NCI-H524 treated with DMSO at 0.1 percent for 48 hours (cell line): ENCODE measurements at places on chromosomes 3 and 15.

- no peak for DNase-seq
Observed at GRCh38 chr15:95630683-95631082, 699.8 kb upstream of the NR2F2 start.

GRCh38 chr3:17077606-17078005, 192.9 kb downstream of the PLCL2 start:
- DNase-seq = no peak

- no peak for DNase-seq
Observed at GRCh38 chr15:100158356-100158755, 183.4 kb downstream of the ADAMTS17 start.

DNA sequence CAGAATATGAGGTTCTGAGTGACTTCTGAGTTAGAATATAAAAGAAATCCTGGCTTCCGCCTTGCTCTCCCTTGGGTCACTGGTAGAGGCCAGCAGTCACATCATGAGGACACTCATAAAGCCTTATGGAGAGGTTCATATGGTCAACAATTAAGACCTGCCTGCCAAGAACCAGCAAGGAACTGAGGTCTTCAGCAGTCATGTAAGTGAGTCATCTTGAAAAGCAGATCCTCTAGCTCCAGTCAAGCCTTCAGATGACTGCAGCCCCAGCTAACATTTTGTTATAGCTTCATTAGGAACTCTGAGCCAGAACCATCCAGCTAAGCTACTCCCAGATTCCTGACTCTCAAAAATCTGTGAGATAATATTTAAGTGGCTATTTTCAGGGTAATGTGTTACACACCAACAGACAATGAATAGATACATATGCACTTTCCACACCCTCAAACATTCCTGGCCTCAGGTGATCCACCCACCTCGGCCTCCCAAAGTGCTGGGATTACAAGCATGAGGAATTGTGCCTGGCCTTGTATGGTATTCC, 447.2 kb downstream of the SHQ1 start:
- DNase-seq = no peak

DNA sequence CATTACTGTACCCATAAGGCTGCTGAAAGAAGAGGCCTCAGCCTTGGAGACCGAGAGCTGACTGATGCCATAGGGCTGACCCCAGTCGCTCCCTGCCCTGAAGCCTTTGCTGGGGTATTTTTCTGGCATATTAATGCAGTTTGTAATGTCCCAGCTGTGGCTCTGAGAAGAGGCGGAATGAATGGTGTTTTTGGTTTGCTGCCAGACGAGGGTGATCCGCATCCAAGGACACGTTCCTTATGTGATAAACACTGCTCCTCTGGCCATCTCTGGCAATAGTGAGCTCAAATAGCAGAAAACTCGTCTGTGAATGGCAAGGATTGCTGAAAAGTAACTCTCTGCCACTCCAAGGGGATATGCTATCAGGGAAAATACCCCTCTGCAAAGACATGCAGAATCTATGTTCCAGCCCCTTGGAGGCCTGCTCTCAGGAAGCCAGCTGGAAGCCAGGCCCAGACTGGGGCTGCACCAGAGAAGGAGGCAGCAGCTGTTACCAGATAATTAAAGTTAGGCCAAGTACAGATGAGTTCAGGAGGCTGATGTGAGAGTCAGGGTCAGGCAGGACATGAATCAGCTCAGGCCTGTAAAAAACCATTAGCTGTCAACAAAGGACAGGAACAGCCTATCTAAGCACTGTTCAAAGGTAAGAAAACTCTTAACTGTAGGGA, 28.9 kb upstream of the KLHL6 start:
- DNase-seq = peak; percentile 69

DNA sequence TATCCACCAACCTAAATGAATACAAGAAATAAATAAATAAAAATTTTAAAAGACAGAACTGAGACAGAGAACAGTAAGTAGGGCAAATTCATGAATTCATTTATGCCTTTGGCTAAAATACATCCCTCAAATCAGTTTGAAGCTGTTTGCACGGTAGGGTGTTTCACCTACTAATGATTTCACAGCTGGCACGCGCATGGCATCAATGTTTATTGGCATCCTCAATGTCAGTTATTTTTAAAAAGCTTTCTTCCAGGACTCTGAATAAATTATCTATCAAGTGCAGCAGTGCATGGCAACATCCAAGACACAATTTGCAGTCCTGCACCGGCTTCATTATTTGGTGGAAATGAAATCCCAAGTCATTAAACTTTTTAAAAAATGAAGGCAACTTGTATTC, 985.2 kb upstream of the ROBO1 start:
- no peak for DNase-seq

GRCh38 chr3:105118905-105119304, 247.8 kb upstream of the ALCAM start:
- DNase-seq = no peak

DNA sequence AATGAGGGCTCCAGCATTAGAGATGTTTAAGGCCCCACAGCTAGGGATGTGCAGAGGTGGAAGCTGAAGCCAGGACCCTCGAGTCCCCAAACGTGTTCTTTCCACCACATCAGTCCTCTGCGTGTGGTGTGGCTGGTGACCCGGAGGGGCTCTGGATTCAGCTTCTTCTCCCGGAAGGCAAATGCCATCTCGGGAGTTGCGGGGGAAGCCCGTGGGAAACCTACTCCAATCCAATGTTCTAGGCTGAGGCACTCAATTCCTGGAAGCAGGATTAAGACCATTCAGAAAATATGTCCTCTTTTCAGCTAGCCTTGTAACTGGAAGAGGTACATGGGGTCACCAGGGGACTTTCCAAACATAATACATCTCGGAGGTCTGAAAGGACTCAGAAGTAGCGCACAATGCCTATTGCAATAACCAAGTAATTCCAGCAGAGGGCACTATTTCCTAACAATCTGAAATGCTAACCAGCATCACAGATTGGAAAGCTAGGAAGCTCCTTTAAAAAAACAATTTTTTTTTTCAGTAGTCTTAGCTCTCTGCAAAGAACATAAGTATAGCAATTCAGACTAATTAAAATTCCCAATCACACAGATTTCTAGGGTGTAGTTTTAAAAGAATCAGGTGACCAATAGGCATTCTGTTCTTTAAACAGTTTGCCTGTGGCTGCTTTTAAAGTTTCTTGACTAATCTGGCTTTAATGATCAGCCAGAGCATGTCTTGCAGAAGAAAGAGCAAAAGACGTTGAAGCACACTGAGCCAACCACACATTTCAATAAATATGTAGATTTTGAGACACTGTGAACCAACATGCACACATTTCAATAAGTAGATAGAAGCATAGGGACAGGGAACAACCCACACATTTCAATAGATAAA, 36.1 kb downstream of the BNC1 start:
- DNase-seq = no peak

- no peak for DNase-seq
Observed at GRCh38 chr3:195115600-195116406, 155.2 kb downstream of the XXYLT1 start.

GRCh38 chr15:41775651-41776050, 1.4 kb downstream of the MAPKBP1 start:
- DNase-seq = no peak

DNA sequence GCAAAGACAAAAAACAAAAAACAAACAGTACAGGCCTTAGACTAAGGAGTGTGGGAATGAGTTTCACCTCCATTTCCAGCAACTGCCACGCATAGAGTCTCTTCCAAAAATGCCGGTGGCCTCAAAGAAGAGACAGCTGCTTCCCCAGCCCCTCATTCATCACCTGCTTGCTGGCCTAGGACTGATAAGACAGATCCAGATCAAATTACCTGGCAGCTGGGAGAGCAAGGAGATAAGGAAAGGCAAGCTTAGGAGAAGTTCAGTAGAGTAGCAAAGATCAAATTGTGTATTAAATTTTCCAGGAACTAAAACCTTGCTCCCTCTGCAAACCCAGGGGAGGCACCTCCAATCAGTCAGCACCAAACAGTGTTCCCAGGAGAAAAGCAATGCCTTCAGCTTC, 325.8 kb upstream of the CTNNB1 start:
- DNase-seq = no peak

- DNase-seq = no peak
Observed at GRCh38 chr3:57818772-57819171, 62.7 kb downstream of the SLMAP start.

GRCh38 chr15:32956711-32957110, 237.8 kb downstream of the FMN1 start:
- DNase-seq = no peak

DNA sequence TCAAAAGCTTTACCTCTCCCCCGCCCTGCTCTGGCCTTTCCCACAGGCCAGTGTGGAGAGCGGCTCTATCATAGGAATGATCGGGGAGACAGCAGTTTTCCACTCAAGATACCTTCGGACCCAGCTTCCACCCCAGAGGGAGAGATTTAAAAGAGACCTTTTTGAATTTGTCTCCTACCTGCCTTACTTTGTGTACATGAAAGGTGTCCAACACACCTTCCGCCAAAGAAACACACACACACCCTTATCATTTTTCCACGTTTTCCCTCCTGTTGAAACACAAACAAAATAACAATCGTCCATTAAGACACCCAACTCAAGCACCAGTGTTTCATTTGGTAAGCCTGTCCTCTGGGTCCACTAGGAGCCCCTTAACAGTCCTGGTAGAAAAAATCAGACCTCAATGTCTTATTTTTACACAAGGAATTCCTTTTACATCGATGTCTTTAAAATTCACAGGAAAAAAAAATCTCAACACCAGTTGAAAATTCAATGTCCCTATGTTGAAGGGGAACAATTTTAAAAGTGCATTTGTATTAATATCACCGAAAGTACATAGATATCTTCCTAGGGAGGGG, 4.0 kb downstream of the HES1 start:
- no peak for DNase-seq

DNA sequence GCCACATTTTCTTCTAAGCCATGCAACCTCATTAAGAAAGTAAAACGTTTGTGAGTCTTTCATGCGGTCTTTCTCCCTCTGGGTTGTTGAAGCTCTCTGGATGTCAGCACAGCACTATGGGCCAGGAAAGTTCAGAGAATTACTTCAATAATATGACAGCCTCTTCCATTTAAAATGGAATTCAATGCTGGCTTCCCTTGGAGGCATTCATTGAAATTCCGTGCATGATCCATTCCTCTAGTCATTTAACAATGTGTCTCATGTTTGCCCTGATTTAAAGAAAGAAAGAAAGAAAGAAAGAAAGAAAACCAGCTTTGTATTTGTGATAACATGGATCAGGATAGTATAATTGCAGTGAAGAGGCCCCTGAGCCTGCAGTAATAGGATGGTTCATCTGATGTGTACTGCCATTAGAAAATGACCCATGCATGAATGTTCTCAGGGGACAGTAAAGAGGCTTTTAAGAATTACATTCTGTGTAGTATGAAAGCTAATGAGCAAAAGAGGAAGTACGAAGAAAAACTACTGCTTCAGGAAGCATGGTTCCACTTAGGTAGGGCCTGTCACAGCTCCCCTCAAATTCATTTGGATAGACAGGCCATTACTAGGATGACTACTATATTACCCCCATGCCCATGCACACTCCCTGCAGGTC, 146.0 kb downstream of the ARPP21 start:
- DNase-seq = no peak

DNA sequence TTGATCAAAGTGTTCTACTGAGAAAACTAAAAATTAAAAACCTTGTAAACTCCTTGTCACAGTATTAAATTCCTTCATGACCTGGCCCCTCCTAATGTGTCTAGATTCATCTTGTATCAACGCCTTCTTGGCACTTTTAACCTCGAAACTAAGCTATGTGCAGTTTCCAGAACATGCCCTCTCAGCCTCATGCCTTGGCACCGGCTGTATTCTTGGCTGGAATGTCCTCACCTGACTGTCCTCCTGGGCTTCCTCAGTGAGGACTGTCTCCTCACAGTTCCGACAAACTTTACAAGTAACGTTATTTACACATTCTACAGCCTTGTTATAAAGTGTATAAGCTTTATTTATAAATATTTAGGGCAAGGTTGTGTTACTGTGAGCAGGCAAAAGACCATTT, 196.5 kb upstream of the SLC2A2 start:
- DNase-seq = no peak
